Endothelial cell (in vitro differentiated cells): ENCODE measurements at places on chromosomes 11 and 22.

GRCh38 chr22:22746963-22747933, 102.8 kb downstream of the GGTLC2 start:
- DNase-seq = no peak

- DNase-seq = no peak
These were observed 37.1 kb upstream of the OLFML1 start for GRCh38 chr11:7448201-7448600.

DNA sequence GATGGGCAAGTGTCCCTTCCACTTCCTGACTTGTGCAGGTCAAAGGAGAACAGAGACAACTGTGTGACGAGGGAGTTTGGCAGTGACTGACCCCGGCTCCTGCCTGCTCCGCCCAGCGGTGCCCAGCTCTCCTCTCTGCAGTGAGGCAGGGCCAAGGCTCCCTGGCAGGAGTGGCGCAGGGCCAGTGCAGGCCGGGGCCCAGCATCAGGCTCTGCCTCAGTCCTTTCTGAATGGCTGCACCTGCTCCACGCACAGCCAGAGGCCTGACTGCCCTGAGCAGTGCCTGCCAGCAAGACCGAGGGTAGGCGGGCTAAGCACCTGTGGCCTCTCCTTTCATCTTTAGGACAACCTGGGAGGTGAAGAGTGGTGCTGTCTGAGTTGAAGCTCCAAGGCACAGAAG, 54.2 kb downstream of the WT1 start:
- no peak for DNase-seq

- no peak for DNase-seq
These were observed 65.3 kb upstream of the CLTCL1 start for GRCh38 chr22:19356708-19357269.

DNA sequence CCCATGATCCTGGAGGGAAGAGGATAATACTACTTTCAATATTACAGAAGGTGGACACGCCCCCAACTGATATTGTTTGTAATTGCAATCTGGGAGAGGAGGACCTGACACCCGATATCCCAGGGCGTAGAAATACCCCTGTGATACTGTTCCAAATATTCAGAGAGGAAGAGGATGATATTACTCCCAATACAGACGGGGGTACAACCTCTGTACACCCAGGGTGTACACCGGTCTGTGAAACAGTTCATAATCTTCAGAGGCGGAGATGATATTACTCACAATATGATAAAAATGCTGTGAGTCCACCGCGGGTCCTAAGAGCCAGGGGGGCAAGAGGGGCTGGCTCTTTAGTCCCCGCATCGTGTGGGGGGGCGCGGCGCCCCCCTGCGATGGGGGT, 57.2 kb upstream of the ALDH3B2 start:
- DNase-seq = no peak

DNA sequence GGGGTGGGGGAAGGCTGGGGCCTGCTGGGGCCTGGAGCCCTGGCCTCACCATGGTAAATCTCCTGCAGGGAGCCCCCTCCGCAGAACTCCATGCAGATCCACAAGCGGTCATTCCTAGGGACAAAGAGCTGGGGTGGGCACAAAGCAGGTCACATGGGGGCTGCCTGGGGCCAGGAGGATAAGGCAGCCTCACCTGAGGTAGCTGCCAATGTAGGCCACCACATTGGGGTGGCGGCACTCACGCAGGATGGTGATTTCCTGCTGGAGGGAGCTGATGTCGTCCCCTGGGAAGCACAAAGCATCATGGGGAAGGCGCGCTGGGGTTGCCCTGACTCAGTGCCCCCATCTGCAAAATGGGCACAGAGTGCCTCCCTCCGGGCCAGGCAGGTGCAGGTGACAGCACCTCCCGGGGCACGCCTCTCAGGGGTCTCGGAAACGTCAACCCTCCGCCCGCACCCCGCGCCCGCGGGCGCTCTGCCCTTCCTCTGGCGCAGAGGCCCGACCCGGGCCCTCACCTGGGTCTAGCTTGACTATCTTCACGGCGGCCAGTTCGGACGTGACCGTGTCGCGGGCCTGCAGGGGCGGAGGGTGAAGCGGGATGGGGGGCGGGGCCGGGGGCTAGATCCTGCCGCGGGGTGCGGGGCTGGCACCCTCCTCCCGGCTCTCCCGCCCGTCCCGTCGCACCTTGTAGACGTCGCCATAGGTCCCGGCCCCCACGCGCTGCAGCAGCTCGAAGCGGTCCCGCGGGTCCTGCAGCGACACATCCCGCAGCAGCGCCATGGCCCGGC, 450 bp downstream of the MAP4K2 start:
- no peak for DNase-seq
